ENCODE measurements at places on chromosomes 11 and 22. TPM values are rescaled to one million over a fixed set of nuclear protein-coding genes. Genes with fewer than 3 reads are reported as not detected.

The LYVE1 gene
- total RNA-seq, result 49.6 TPM

The ASCL2 gene
- total RNA-seq, result not detected

The LRRC32 gene
- total RNA-seq, result 6.3 TPM

The PIM3 gene
- 14.6 TPM for total RNA-seq

The APOBEC3A gene
- total RNA-seq, result 0.52 TPM
